Activated CD4-positive, alpha-beta memory T cell treated with anti-CD3 and anti-CD28 coated beads, Interleukin-2, amount 10 ng/mL, durations not matched to agents 7 days and 5 days (primary cell): ENCODE measurements at places on chromosomes 12 and 14. TPM values are rescaled to one million over a fixed set of nuclear protein-coding genes. Genes with fewer than 3 reads are reported as not detected.

Gene MDGA2
- not detected for total RNA-seq

Gene CIT
- total RNA-seq = 92.8 TPM

Gene PIK3C2G
- not detected for total RNA-seq

Gene NINJ2
- 13.5 TPM for total RNA-seq

Gene ABCC9
- not detected for total RNA-seq

Gene EPYC
- not detected for total RNA-seq

Gene DAO
- not detected for total RNA-seq

Gene TMEM30B
- 0.60 TPM for total RNA-seq

- no peaks in the 10 kb centered on the region for H3K27me3 ChIP-seq
- H3K36me3 ChIP-seq = no peaks in the 10 kb centered on the region
- no peak overlapping the region for H3K4me3 ChIP-seq
- no peak for DNase-seq
- H3K4me1 ChIP-seq = no peaks in the 10 kb centered on the region
- no peak overlapping the region for H3K27ac ChIP-seq
Measured at GRCh38 chr14:96246539-96246847, 9.5 kb upstream of the BDKRB1 start.

GRCh38 chr12:82507686-82508085, 149.4 kb downstream of the METTL25 start:
- H3K4me1 ChIP-seq = no peaks in the 10 kb centered on the region
- H3K27ac ChIP-seq = no peak overlapping the region
- peaks cover 4% of the 10 kb centered on the region for H3K27me3 ChIP-seq
- no peak for DNase-seq

- H3K27me3 ChIP-seq = no peaks in the 10 kb centered on the region
- peaks cover 28% of the 10 kb centered on the region for H3K36me3 ChIP-seq
- DNase-seq = no peak
- no peak overlapping the region for H3K4me3 ChIP-seq
- H3K4me1 ChIP-seq = peaks cover 3% of the 10 kb centered on the region
Measured at GRCh38 chr12:11991604-11992003, 79.1 kb upstream of the BCL2L14 start.

GRCh38 chr12:46177837-46178608, 90.8 kb downstream of the SLC38A1 start:
- no peak overlapping the region for H3K4me3 ChIP-seq
- DNase-seq = no peak
- no peaks in the 10 kb centered on the region for H3K27me3 ChIP-seq
- peaks cover 20% of the 10 kb centered on the region for H3K4me1 ChIP-seq

- H3K27me3 ChIP-seq = no peaks in the 10 kb centered on the region
- H3K4me3 ChIP-seq = no peak overlapping the region
- H3K36me3 ChIP-seq = no peaks in the 10 kb centered on the region
- H3K27ac ChIP-seq = no peak overlapping the region
- DNase-seq = no peak
Measured at GRCh38 chr12:100900808-100901207, 106.2 kb downstream of the ANO4 start.

- H3K4me1 ChIP-seq = no peaks in the 10 kb centered on the region
- no peaks in the 10 kb centered on the region for H3K36me3 ChIP-seq
- no peak overlapping the region for H3K27ac ChIP-seq
- H3K4me3 ChIP-seq = no peak overlapping the region
Measured at GRCh38 chr14:54200726-54201125, 196.1 kb upstream of the CDKN3 start.

DNA sequence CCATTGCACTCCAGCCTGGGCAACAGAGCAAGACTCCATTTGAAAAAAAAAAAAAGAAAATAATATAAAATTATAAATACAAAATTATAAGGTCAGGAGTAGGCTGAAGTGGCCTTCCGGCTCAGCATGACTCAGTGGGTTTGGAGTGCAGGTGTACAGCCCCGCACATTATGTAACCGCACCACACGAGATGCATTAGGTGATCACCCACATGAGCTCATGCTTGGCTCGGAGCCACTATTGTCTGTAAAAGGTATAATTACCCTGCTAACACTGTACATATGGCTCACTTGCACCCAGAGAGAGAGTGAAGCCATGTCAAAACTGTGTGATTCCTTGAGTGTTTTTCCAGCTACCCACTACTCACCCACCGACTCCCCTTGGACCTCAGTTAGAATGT, 557.0 kb downstream of the SLC6A15 start:
- H3K27me3 ChIP-seq = no peaks in the 10 kb centered on the region
- H3K36me3 ChIP-seq = no peaks in the 10 kb centered on the region
- H3K27ac ChIP-seq = no peak overlapping the region
- H3K4me1 ChIP-seq = no peaks in the 10 kb centered on the region

DNA sequence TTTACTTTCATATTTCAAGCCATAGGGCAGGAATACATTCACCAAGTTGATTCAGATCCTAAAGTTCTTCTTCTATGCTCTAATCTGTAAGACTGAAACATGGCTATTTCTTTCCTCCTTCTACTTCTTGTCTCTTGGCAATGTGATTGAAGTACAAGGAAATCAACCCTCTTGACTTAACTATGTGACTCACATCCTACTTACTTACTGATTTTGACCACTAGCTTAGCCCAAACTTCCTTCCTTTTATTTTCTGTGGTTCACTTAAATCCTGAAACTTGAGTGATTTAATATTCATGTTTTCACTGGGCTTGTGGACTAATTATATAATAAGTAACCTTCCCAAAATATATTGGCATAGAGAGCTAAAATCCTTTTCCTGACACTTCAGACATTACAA, 111.2 kb upstream of the NOVA1 start:
- no peaks in the 10 kb centered on the region for H3K4me1 ChIP-seq
- H3K27me3 ChIP-seq = no peaks in the 10 kb centered on the region
- DNase-seq = no peak
- no peaks in the 10 kb centered on the region for H3K36me3 ChIP-seq
- H3K4me3 ChIP-seq = no peak overlapping the region
- H3K27ac ChIP-seq = no peak overlapping the region

- no peak for DNase-seq
- no peaks in the 10 kb centered on the region for H3K36me3 ChIP-seq
- no peak overlapping the region for H3K27ac ChIP-seq
- H3K27me3 ChIP-seq = peaks cover 17% of the 10 kb centered on the region
Measured at GRCh38 chr12:52448228-52448627, 3.7 kb downstream of the KRT6B start.

DNA sequence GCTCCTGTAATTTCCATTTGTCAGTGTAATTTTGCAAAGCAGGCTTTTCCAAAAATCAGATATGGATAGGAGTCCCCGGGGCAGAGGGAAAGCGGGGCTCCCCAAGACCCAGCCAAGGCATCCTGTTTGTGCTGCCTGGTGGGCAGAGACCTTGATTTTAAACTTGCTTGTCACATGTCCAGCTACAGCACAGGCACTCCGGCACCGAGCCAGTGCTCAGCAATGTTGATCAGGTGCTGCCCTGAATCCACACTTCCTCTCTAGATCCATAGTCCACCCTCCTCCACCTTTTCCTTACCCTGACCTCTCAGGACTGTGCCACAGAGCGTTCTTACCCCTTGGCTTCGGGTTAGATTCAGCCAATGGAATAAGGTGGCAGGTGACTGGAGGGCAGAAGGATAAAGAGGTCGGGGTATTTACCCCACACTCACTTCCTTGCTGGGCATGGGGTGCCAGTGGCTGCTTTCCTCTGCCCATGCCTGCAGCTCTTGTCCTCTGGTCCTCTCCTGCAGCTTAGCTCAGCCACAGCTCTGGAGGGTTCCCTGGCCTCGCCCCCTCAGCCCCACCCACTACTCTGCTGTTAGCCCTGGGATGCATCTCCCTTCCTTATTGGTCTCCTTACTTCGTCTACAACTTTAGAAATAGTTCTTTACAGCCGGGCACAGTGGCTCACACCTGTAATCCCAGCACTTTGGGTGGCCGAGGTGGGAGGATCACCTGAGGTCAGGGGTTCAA, 80.1 kb downstream of the IRF2BPL start:
- H3K4me3 ChIP-seq = no peak overlapping the region
- H3K36me3 ChIP-seq = no peaks in the 10 kb centered on the region
- peaks cover 49% of the 10 kb centered on the region for H3K4me1 ChIP-seq
- no peak overlapping the region for H3K27ac ChIP-seq
- no peak for DNase-seq

- peak; percentile 66 for DNase-seq
- no peaks in the 10 kb centered on the region for H3K4me1 ChIP-seq
- peak within 1 kb of the TSS; percentile 52 for H3K4me3 ChIP-seq
- no peaks in the 10 kb centered on the region for H3K27me3 ChIP-seq
- H3K27ac ChIP-seq = no peak within 1 kb of the TSS
Measured at GRCh38 chr14:104723651-104724406, at the start of gene ADSS1. ADSS1 (plus strand) TSS chr14:104724229; CDS start chr14:104724271, 42 bp downstream.

DNA sequence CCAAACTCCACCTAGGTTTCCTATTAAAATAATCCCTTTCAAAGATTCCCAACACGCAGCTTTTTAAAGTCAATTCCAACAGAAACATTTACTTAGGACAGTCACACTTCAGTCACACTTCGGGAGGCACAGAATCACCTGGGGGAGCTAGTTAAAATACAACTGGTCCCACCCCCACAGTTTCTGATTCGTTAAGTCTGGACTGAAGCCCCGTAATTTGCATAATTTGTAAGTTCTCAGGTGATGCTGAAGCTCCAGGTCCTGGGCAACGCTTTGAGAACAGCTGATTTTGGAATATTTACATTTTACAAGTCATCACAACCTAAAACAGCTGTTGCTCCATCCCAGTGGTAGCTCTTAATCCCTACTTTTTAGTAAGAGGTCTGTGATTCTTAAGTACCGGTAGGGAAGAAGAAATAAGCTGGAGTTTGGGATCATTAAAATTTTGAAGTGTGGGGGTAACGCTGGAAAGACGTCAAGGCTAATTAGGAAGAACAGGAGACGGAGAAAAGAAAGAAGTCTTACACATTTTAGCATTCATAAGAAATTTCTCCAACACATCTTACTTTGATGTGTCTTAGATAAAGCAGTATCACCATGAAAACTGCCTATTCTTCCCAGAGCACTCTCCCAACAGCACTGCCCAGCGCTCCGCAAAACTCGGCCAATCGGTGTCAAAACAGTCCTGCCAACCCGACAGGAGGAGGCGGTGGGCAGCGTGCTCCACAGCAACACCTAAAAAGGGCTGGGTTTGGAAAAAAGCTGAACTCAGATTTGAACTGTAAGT, 1.1 kb downstream of the IPO8 start:
- peak overlapping the region; percentile 66 for H3K27ac ChIP-seq
- H3K27me3 ChIP-seq = peaks cover 3% of the 10 kb centered on the region
- H3K4me3 ChIP-seq = peak overlapping the region; percentile 94
- peaks cover 6% of the 10 kb centered on the region for H3K36me3 ChIP-seq

- no peak for DNase-seq
- H3K27ac ChIP-seq = no peak overlapping the region
- H3K36me3 ChIP-seq = no peaks in the 10 kb centered on the region
- H3K4me3 ChIP-seq = no peak overlapping the region
Measured at GRCh38 chr12:12121061-12121460, 50.3 kb downstream of the BCL2L14 start.

- peaks cover 17% of the 10 kb centered on the region for H3K27me3 ChIP-seq
- H3K4me3 ChIP-seq = no peak overlapping the region
- no peak for DNase-seq
- no peak overlapping the region for H3K27ac ChIP-seq
- H3K4me1 ChIP-seq = peaks cover 10% of the 10 kb centered on the region
Measured at GRCh38 chr12:8482571-8483061, 26.9 kb downstream of the CLEC6A start.

- H3K4me1 ChIP-seq = no peaks in the 10 kb centered on the region
- H3K27ac ChIP-seq = no peak overlapping the region
- H3K36me3 ChIP-seq = no peaks in the 10 kb centered on the region
- DNase-seq = no peak
- no peaks in the 10 kb centered on the region for H3K27me3 ChIP-seq
- no peak overlapping the region for H3K4me3 ChIP-seq
Measured at GRCh38 chr12:119157978-119158377, 20.8 kb upstream of the HSPB8 start.

- no peak for DNase-seq
- no peak overlapping the region for H3K4me3 ChIP-seq
- H3K27me3 ChIP-seq = no peaks in the 10 kb centered on the region
- no peaks in the 10 kb centered on the region for H3K36me3 ChIP-seq
- H3K27ac ChIP-seq = no peak overlapping the region
Measured at GRCh38 chr14:56219666-56220413, 101.6 kb downstream of the PELI2 start.

DNA sequence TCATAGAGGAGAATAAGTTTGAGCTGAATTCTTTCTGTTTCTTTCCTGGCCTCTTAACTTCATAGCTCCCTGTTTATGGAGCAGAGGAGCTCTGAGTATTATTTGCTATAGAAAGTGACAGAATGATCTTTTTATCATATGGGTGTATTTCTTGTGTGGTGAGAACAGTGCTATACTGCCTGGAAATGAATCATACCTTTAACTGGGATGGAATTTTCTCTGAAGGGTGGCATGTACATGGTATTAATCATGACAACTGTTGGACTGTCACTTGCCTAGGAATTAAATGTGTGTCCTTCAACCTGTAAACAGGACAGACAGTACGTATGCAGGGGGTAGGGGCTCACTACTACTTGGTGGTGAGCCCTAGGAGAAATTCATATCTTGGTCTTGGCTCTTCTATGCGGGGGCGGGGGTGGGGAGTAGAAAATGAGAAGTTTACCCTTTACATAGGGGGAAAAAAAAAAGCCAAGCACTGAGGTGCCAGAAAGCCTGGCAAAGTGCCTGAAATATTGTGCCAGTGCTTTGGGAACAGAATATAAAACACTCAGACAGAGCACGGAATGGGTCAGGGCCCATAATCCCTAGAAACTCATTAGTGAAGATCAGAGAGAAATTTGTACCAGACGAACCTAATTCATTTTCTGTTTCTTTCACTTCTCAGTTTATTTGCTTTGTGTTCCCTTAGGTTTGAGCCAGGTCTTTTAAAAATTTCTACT, 33.8 kb downstream of the ARMH4 start:
- H3K27ac ChIP-seq = no peak overlapping the region
- no peak for DNase-seq
- H3K4me1 ChIP-seq = no peaks in the 10 kb centered on the region
- H3K27me3 ChIP-seq = peaks cover 19% of the 10 kb centered on the region

- H3K4me3 ChIP-seq = no peak overlapping the region
- no peak overlapping the region for H3K27ac ChIP-seq
- H3K27me3 ChIP-seq = no peaks in the 10 kb centered on the region
- no peaks in the 10 kb centered on the region for H3K36me3 ChIP-seq
- no peaks in the 10 kb centered on the region for H3K4me1 ChIP-seq
Measured at GRCh38 chr12:88940854-88941253, 360.6 kb upstream of the KITLG start.

GRCh38 chr14:61923348-61923747, 161.1 kb downstream of the SNAPC1 start:
- H3K27me3 ChIP-seq = peaks cover 37% of the 10 kb centered on the region
- no peak overlapping the region for H3K27ac ChIP-seq
- peaks cover 2% of the 10 kb centered on the region for H3K4me1 ChIP-seq
- H3K36me3 ChIP-seq = no peaks in the 10 kb centered on the region

DNA sequence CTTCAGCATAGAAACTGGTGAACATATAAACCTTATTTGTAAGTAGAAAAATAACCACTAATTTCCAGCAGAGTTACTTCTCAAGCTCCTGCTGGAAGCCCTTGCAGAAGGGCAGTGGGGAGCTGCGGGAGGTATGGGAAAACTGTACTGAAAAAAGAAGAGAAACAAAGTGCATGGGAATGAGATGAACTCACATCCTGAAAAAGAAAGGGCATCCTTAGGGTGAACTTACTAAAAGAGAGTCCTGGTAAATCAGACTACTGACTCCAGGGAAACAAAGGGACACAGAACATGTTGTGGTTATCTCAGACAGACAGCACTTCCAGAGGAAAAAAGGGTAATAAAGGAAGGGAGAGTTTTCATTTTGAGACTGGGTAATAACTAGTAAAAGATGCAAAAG, 515.1 kb downstream of the RPL10L start:
- no peaks in the 10 kb centered on the region for H3K36me3 ChIP-seq
- DNase-seq = no peak
- H3K27ac ChIP-seq = no peak overlapping the region
- H3K4me1 ChIP-seq = no peaks in the 10 kb centered on the region
